ENCODE measurements at places on chromosomes 6 and 20.
A peak's percentile ranks its signal among the peaks of the same experiment; 100 is the strongest.

DNA sequence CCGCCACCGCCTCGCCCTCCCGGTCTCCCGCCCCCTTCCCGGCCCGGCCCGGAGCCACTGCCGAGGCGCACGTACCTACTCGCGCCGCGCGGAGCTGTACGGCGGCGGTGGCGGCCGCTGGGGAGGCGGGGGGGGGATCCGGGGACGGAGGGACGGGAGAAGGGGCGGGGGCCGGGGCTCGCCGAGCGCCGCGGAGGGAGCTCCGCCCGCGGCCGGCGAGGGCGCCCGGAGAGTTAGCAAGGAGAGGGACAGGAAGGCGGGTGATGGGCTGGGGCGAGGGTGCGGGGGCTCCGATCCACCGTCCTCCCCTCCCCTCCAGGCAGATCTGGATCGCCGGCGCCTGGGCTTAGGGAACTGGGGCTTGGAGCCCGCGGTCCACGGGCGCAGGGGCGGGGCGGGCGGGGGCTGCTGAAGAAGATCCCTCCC lies 548 bp upstream of the TMEM74B start:
- no peak for DNase-seq

DNA sequence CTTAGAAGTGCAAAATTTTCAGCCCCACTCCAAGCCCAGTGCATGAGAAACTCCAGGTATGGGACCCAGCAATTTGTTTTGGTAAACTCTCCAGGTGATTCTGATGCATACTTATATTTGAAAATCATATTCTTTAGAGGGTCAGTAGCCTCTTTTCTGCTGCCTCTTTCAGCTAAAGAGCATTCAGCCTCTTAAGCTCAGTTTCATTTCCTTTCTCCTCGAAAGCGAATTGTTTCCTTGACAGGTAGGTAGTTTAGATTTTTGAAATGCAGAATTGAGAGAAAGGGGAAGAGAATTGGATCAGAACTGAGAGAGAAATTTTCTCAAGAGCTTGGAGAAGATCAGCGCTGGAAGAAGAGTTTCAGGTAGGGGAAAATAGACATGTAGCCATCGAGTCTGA lies 995.8 kb upstream of the FLRT3 start:
- no peak for DNase-seq

GRCh38 chr20:17849901-17850683 lies 118.5 kb downstream of the SNX5 start:
- DNase-seq = no peak

- no peak for DNase-seq
Observed at GRCh38 chr6:50661636-50662035, 51.7 kb upstream of the TFAP2D start.

GRCh38 chr6:78308025-78308424 lies 559.3 kb upstream of the IRAK1BP1 start:
- DNase-seq = no peak

GRCh38 chr20:53900380-53900999 lies 169.9 kb downstream of the BCAS1 start:
- no peak for DNase-seq

DNA sequence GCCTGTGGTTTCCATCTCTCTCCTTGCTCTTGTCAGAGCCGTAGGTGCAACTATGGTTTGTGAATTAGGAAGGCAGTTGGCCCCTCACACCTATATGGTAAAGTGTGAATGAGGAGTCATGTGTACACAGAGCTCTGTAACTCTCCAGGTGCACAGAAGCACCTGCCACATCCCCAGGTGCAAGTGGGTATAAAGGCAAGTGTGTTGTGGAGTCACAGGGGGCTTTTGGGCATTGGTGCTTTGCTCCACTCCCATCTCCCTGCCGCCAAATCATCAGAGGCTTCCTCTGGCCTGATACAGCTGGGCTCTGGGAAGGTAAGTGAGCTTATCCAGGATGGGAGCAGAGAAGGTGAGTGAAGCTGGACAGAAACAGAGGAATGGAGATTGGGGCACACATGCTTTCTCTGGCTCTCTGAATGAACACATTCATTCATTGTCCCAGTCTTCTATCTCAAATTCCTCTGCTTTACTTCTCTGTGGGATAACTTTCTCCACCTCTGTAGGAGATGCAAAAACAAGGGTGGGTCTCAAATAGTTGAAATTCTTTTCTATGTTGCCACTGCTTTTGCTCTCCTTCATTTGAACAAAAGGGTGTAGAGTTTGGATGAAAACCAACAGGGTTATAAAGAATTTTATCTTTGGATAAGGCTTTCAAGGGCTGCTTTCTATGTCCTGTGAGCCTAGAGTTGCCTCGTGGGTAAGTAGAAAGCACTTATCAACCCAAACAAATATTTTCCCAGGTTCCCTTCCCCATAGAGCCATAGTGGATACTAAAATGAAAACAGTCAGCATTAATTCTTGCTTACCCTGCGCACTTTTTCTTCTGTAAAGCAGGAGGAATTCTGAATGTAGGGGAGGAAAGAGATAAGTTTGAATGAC lies 45.0 kb upstream of the RIPOR2 start:
- DNase-seq = no peak

GRCh38 chr20:16270989-16271388 lies 302.3 kb downstream of the KIF16B start:
- DNase-seq = no peak

- DNase-seq = no peak
Observed at GRCh38 chr6:138912308-138912707, 75.7 kb downstream of the REPS1 start.

- no peak for DNase-seq
Observed at GRCh38 chr6:29531668-29532067, 27.9 kb downstream of the UBD start.

DNA sequence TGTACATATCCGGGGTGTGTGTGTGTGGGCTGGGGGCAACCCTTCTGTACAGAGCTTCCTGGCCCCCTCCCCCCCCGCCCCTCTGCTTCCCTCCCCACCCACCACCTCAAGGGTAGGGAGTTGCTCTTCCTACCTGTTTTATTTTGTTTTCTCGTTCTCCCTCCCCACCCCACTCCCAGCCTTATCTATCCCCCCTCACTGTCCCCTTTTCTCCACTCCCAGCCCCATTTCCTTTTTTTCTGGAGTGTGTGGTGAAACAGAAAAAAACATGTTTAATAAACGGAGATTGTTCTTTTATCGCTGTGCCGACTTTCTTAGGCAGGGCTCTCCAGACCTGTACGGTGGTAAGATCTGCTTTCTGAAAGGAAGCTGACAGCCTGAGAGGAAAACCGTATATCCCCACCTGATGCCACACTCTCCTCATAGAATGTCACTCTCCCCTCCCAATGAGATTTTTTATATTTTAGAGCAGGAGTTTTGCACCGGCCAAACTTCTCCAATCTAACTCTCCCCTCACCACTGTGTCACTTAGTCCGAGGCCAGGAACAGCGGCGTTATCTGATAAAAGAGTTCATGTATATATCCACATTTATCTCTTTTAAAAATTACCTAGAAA lies 875 bp upstream of the ZBTB9 start:
- no peak for DNase-seq

DNA sequence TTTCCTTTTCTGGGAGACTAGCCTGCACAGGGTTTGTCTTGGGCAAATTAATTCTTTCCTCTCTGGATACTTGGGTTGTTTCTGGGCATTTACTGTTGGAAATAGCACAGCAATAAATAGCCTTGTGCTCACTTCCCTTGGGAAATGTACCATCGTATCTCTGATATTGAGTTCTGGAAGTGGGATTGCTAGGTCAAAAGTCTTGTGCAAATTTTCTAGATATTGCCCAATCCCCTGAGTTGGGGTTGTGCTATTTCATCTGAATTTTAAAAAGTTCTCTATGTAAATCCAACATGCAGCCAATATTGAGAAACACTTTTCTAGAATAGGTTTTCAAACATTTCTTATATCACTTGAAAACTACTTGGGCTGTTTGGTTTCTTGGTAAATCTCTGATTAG lies 64.0 kb upstream of the ELOVL5 start:
- DNase-seq = no peak

DNA sequence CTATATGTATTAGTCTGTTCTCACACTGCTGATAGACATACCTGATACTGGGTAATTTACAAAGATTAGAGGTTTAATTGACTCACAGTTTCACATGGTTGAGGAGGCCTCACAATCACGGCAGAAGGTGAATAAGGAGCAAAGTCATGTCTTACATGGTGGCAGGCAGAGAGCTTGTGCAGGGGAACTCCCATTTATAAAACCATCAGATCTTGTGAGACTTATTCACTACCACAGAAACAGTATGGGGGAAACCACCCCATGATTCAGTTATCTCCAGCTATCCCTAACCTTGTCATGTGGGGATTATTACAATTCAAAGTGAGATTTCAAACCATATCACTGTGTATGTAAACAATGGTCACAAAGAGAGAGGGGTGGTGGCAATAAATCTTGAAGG lies 6.6 kb downstream of the CST8 start:
- peak; percentile 28 for DNase-seq

DNA sequence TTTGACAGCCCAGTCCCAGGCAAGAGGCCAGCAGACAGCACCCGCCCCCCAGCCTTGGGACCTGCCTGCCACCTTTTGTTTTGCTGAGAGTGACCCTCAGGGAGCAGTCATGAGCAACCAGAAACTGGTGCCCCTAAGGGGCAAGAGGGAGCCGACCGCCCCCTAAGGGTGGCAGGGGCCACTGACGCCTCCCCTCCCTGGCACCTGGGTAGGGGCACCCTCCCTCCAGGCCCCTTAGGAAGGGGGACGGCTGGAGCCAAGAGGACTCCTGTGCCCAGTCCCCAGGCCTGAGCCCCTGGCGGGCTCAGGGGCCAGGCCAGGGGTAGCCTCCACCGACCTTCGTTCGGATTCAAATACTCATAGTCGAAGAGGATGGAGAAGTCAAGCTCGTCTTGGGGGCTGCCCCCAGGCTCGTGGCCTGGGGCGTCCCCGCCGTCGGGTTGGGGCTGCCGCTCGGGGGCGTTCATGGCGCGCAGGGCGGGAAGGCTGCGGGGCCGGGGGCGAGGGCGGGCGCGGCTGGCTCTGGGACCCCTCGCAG lies 417 bp downstream of the NFATC2 start:
- no peak for DNase-seq

GRCh38 chr6:142334294-142334693 lies 32.5 kb downstream of the ADGRG6 start:
- DNase-seq = no peak

DNA sequence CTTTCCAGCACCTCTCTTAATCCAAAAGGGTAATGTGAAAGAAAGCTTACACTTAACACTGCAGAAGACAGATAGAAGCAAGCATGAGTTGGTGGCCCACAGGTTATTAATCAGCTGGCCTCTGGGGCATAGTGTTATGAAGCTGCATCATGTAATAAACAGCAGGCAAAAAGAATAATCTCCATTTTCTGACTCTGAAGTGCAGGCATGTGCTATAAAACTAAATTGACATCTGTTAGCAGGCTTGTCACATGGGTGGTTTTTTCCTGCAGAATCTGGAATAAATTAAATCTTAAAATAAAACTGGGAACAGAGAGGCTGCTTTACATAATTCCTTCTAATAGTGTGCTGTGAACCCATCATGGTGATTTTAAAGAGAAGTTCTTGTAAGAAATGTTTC lies 73.3 kb downstream of the METTL24 start:
- no peak for DNase-seq

- no peak for DNase-seq
Observed at GRCh38 chr6:34331371-34332050, 61.0 kb downstream of the NUDT3 start.

DNA sequence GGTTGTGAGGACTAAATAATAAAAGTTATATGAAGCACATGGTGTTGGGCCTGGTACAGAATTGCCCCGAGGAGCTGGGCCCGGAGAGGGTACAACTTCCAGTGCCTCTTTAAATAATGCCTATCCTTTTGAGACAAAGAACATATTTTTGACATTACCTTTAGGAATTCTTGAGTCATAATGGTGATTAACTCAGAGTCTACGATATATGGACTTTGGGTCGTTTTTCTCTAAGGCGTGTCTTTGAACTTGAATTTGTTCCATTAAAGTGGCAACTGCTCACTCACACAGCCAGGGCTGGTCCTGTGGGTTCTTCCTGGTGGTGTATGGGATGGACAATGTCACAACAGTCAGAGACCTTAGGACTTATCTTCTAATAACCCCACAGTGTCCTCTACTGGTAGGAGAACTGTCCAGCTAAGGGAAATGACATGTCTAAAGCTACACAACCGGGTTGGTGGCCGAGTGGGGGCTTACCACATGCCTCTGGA lies 106.5 kb downstream of the CDC5L start:
- no peak for DNase-seq

GRCh38 chr6:5333658-5334057 lies 72.3 kb downstream of the FARS2 start:
- DNase-seq = no peak

DNA sequence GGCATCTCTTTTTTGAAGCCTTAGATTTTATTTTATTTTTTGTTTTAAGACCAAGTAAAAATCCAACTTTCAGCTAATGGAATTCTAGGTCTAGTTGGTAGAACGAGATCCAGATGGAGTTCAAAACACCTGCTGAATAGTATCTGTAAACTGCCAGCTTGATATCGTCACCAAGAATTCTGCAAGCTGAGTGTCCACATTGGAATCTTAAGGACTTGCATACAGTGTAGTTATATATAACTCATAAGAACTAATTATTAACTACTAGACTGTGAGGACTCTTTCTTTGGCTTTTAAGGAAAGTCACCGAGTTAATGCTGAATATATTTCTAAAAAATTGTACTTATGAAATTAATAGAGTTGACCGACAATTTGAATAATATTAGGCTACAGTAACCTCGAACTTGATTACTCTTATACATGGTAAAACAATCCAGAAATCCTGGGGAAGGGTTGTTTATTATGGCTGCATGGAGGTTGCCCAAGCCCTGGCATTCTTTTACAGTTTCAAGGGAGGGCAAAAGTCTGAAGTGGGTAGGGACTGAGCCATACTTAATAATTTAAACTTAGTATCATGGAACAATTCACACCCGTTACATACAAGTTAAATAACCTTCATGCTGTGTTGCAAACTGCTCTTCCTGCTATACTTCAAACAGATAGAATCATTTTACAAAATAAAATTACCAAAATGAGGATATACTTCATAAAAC lies 553.9 kb downstream of the PTPRT start:
- no peak for DNase-seq

DNA sequence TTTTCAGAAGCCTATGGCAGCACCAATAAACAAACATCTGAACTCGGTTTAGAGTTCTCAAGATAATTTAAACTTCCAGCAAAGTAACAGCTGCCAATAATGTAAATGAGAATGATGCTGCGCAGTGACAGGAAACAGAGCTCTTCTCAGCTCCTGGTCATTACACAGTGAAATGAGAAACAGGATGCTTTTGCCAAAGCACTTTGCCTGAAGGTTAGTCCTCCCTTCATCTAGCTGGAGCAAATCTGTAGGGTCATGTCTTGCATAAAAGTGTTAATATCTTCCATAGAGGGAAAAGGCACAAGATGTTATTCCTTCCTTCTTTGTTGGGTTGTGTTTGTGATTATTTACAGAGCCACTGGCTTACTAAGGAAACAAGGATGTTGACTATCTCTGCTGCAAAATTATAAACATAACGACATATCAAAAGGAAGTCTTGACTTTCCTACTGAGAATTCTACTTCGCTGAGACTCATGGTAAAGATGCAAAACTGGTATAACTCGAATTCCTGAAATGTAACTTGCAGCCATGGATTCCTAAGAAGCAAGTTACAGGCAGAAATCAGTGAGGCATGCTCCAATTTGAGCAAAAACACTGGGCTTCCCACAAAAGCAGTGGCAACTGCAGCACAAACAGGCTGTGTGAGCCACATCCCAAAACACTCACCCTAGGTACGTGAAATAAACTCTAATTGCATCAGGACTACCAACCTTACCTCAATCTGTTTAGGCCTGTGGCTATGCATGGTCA lies 102.5 kb upstream of the BEND6 start:
- DNase-seq = no peak
